CD4-positive, alpha-beta T cell treated with Interleukin-2 at 100 ng/mL for 4 hours (primary cell): ENCODE measurements at places on chromosomes 13 and 19.

- no peak for DNase-seq
Measured at GRCh38 chr13:84297251-84297650, 415.0 kb upstream of the SLITRK1 start.

DNA sequence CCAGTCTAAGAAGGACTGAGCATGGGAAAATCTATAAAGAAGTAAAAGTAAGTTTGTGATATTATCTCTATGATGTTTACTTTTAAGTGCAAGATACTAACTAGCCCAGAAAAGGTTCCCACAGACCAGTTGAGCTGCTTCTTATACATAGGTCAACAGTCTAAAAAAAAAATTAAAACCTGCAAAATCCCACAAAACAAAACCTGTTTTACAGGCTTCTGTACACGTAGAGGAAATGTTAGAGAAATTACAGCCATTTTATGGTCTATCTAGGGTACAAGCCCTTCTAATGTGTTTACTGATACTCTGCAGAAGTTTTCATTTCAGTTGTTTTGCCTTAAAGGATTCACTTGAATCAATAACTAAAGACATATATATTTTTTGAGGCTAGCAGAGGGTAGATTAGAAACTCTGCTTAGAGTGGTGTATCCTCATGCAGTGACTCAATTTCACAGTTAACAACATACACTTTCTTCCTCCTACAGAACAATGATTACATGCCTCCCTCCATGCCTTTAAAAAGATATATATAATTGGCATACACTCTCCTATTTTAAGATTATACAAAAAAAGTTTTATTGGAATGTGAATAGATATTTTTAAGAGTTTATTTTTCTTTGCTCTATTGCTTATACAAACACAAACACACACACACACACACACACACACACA lies 43.9 kb downstream of the CAB39L start:
- no peak for DNase-seq

GRCh38 chr13:62067821-62068220 lies 652.2 kb upstream of the PCDH20 start:
- no peak for DNase-seq

- DNase-seq, result no peak
Measured at GRCh38 chr19:898663-899062, 5.4 kb downstream of the RNU6-9 start.

GRCh38 chr19:20038358-20039202 lies 725 bp downstream of the ZNF682 start:
- DNase-seq, result no peak

- no peak for DNase-seq
Measured at GRCh38 chr13:29905845-29906244, 55.4 kb upstream of the UBL3 start.

DNA sequence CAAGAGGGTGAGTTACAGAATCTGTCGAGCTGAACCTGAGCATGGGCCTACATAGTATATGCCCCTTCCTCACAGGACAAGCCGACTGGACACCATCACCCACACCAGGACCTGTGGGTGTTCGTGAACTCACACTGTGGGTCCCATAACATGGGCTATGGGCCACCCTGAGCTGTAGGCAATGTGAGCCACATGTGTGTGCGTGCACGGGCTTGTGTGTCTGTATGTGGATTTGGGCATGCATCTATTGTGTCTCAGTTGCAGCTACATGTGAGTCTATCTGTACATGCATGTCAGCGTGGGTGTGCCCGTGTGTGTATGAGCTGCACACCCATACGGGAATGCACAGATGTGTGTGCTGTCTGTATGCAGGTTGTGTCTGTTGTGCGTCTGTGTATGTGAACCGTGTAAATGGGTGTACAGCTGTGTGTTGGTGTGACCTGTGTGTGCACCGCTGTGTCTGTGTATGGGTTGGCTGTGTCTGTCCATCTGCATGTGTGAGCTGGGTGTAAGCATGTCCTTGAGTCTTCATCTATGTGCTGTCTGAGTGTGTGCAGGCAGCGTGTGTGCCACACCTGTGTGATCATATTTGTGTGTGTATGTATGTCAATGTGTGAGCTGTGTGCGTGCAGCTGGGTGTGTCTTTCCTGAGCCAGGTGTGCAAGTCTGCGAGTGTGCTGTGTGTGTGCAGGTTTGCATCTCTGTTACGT lies 1.7 kb downstream of the NOTCH3 start:
- no peak for DNase-seq
